ENCODE measurements at places on chromosomes 4 and X.

DNA sequence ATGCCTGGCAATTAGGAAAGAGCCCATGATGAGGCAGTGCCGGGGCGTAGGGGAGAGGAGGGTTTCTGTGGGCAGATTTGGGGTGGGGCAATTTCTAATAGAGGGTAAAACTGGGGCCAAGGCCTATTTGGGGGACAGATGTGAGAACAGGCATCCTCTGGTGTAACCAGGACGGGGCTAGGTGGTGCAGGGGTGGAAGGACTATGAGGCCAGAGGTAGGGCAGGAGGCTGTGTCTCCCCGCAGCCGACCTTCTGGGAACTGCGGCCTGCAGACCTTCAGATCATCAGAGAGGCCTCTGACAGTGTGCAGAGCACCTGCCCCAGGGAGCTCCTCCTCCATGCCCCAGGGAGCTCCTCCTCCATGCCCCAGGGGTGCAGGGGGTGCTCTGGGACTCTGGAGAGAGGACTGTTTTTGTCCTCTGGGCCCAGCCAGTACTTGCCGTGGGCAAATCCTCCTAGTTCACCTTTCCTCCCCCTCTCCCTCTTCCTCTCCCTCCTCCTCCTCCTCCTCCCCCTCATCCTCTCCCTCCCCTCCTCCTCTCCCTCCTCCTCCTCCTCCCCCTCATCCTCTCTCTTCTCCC lies 101.9 kb downstream of the SORCS2 start:
- no peak for DNase-seq

- peak; percentile 72 for DNase-seq
Observed at GRCh38 chrX:9614016-9614415, 149.2 kb downstream of the TBL1X start.

DNA sequence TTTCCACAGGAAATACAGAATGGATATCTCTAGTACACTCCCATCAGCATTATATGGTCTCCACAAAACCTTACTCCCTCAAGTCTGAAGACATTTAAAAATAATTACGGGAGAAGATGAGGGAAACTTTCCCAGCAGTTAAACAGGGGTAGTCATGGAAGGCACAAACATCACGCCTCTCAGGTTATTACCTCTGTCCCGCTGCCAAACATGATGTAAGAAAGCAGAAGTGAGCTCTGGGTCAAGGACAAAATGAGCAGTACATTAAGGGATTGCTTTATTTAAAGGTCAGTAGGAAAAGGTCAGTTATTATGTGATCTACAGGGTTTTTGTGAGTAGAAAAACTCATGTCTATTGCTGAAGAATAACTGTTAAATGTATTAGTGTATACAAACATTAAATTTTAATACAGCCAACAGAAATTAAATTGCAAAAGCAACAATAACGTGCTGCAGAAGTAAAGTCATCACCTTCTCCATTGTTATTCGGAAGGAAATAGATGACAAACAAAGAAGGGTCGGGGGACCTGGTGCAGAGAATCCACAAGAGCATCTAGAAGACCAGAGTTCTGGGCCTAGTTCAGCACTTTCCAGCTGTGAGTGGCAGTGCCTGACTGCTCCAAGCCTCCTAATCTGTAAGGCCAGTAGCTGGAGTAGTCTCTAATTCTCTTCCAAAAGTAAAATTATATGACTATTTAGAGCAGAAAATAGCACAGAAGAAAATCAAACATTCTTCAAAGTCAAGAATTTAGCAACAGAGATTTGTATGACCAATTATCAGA lies 171.2 kb downstream of the PPP3CA start:
- DNase-seq: no peak

- no peak for DNase-seq
Observed at GRCh38 chr4:16157609-16158503, 68.4 kb downstream of the TAPT1 start.

- DNase-seq: no peak
Observed at GRCh38 chrX:129651756-129652564, 2.8 kb downstream of the APLN start.

- peak; percentile 97 for DNase-seq
Observed at GRCh38 chr4:8278421-8279287, 9.1 kb downstream of the HTRA3 start.

Data from fibroblast of skin of scalp (primary cell).